ENCODE measurements at places on chromosomes 2 and 18. TPM values are rescaled to one million over a fixed set of nuclear protein-coding genes. Genes with fewer than 3 reads are reported as not detected.

The SGPP2 gene
- total RNA-seq = 4.0 TPM

The RPIA gene
- 23.6 TPM for total RNA-seq

The OBSL1 gene
- 1.2 TPM for total RNA-seq

The ZFP36L2 gene
- 329 TPM for total RNA-seq

The ARHGAP15 gene
- 271 TPM for total RNA-seq

The TBR1 gene
- total RNA-seq = not detected
